ENCODE measurements at places on chromosomes 2 and 18. TPM values are rescaled to one million over a fixed set of nuclear protein-coding genes. Genes with fewer than 3 reads are reported as not detected.

The CYBRD1 gene
- total RNA-seq, result 139 TPM

The SERPINB8 gene
- total RNA-seq, result 41.0 TPM

The GRHL1 gene
- 0.36 TPM for total RNA-seq

The LHCGR gene
- total RNA-seq, result not detected

The HOXD4 gene
- 7.2 TPM for total RNA-seq

The NLRC4 gene
- not detected for total RNA-seq

The CELF4 gene
- total RNA-seq, result not detected

The FOXI3 gene
- not detected for total RNA-seq

The MRPL53 gene
- 95.5 TPM for total RNA-seq

The MYL12A gene
- total RNA-seq, result 818 TPM

The ANKRD23 gene
- total RNA-seq, result 1.8 TPM

The KCNG2 gene
- total RNA-seq, result not detected

The DAW1 gene
- total RNA-seq, result 0.48 TPM

The NCOA1 gene
- 8.3 TPM for total RNA-seq

The DYNAP gene
- total RNA-seq, result not detected

The CGREF1 gene
- 5.2 TPM for total RNA-seq

The GIGYF2 gene
- total RNA-seq, result 36.3 TPM

The PARD6G gene
- 0.24 TPM for total RNA-seq

The LCT gene
- not detected for total RNA-seq

The CYP26B1 gene
- 3.5 TPM for total RNA-seq

The VSNL1 gene
- total RNA-seq, result not detected

The AQP12A gene
- not detected for total RNA-seq

Data from RPMI7951 (cell line).